ENCODE measurements at places on chromosomes 3 and 15.

DNA sequence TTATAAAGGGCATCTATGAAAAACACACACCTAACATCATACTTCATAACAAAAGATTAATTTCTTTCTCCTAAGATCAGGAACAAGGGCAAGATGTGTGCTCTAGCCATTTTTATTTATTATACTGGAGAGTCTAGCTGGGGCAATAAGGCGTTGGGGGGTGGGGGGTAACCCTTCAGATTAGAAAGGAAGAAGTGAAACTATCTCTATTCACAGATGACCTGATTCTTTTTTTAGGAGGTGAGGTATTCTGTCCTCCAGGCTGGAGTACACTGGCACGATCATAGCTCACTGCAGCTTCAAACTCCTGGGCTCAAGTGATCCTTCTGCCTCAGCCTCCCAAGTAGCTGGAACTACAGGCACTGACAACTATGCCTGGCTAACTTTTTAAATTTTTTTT, 89.5 kb upstream of the MANF start:
- DNase-seq = no peak

DNA sequence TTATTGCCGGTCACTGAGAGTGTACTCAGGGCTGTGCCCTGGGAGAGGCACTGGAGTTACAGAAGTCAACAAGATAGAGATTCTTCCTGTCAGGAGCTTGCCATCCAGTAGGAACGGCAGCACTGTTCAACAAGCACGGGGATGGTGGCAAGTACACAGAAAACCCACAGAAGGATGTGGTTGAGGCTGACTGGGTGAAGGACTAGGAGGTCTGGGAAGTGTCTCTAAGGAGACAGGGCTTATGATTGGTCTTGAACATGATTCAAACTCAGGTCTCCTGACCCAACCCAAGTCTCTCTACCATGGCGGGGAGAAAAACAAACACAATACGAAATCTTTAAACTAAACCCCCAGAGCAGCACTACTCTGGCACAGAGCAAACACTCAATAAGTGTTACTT, 37.6 kb downstream of the ERICH6 start:
- DNase-seq = no peak

DNA sequence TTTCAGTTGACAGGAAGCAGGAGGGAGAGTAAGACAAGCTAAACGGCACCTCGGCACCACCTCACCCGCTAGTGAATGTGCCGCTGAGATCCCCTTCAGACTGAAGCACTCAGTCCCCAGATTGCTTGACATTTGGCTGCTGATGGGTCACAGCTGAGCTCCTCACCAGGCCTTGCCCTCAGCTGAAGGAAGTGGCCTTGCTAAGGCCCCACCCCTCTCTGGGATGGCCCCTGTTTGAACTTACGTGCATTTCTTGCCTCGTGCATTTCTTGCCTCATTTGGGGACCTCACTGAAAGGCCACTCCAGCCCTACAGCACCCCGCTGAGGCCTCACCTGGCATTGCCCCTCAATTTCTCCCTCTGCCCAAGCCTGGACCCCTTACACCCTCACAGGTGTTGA, 39.8 kb downstream of the EOGT start:
- no peak for DNase-seq

DNA sequence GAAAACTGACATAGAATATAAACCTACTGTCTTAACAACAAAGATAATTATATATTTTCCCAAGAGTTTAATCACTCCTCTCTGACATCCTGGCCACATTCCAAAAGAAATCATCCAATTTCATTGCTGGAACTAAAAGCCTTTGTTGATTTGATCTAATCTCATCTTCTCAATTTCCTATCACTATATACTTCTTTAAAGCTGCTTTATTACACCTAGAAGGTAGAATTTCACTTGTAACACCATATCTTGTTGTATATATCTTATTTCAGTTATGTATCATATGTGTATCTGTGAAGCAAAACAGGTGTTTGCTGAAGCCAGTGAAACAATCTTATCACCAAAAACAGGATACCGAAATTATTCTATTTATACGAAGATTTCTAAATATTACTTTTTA, 740.2 kb downstream of the ROBO1 start:
- no peak for DNase-seq

DNA sequence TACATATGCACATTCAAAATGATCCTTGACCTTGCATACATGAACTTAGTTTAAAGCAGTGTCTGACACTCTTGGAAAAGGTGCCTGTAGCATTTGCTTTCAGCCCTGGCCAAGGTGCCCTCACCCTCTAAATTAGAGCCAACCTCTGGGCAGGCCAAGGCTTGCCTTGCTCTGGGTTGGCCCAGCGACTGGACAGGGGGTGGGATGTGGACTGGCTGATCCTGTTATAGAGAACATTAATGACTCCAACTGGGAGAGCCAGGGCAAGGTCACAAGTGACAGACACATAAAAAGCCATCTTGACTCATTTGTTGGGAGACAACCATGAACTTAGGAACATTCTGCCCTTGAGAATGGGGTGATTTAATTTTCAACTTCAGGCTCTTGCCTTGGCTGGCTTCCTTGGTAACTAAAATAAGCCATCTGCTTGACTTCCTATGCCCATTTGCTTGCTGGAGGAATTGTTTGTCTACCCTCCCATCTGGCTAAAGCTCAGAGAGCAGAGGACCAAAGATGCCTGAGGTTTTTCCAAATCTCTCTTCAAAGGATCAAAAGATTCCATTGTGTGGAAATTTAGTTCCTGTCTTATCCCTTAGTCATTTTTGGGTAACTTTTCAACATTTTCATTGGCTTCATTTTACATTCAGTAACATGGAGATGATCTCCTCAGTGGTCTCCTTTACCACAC, 403.7 kb downstream of the SOX2 start:
- no peak for DNase-seq

DNA sequence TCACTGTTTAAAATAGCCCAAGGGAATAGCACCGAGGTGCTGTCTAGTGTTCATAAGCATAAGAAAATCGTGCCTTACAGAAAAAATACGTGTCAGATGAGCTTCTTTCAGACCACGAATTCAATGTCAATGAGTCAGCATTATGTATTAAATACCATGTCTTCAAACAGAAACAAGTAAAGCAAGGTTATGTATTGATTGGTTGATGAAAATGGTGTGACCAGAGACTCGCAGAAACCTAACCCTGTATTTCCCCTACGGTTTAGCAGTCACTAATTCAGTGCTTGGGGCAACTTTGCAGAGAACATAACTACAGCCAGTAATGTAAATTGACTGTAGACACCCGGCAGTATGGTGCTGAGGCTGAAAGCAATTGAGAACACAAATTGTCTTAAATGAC, 307.7 kb downstream of the IL5RA start:
- no peak for DNase-seq

DNA sequence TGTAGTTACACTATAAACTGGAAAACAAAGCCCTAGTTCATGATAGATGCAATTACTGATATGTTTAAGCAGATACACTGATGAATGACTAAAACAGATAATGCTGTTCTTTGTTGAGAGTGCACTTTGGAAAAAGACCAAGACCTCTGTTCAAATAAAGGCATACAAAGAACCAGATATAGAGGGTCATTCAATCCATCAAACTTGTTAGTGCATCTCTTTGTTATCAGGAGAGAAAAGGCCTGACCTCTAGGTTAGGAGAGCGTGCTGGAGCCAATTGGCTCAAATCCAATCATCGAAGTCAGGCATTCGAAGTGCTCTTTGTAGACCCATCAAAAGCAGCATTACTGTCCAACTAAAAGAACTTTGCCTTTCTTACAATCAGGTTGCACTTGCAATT, 124.2 kb downstream of the TFG start:
- DNase-seq = no peak

DNA sequence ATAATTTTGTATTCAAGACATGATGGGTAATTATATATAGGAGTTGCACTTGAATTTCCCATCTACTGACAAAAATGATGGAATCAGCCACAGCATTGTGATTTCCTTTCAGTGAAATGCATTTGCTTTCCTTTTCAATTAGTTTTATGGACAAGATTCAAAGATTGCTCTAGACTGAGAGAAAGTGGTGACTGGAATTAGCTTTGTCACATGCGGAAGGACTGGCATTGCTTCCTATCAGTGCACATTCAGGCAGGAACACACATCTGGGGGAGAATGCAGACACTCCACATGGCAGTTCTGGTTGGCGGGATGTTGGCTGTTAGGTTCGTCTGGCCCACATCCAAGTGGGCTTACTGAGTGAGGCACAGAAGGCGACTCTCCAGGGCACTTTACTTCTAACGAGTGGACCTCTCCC, 399.3 kb upstream of the RGMA start:
- no peak for DNase-seq

- no peak for DNase-seq
Measured at GRCh38 chr3:76107935-76108570, 322.7 kb upstream of the ZNF717 start.

- DNase-seq = no peak
Measured at GRCh38 chr3:145857956-145858355, 303.0 kb downstream of the PLOD2 start.

- peak; percentile 94 for DNase-seq
Measured at GRCh38 chr3:138186803-138187295, 252 bp upstream of the ARMC8 start.

GRCh38 chr3:53553200-53553599, 58.8 kb downstream of the CACNA1D start:
- no peak for DNase-seq

DNA sequence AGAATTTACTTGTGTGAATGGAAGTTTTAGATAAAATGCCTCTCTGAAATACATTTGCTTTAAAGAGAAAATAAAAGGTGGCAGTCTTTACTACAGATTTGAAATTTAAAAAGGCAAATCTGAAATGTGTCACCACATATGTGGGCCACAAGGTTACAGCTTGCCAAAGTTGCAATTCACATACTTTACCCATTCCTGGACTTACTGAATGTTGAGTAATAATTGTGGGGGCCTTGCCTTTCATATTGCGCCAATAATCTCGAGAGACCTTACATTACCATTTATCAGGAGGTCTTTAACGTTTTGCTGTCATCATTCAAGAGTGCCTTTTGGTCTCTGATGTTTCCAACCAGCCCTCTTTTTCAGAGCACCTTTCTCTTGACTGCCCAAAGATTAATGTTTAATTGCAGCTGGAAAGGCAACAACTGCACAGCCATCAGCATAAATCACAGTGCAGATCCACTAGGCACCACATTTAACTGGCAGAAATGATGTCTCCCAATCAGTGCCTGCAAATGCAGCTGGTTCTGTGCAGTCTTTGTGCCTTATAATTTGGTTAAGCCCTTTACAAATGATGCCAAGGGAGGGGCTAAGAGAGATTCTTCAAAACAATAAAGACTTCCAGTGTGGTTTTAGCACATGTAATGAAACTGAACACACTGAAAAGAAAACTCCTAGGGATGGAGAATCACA, 206.8 kb downstream of the MAGI1 start:
- no peak for DNase-seq

GRCh38 chr3:67593761-67594234, 60.6 kb downstream of the SUCLG2 start:
- no peak for DNase-seq

DNA sequence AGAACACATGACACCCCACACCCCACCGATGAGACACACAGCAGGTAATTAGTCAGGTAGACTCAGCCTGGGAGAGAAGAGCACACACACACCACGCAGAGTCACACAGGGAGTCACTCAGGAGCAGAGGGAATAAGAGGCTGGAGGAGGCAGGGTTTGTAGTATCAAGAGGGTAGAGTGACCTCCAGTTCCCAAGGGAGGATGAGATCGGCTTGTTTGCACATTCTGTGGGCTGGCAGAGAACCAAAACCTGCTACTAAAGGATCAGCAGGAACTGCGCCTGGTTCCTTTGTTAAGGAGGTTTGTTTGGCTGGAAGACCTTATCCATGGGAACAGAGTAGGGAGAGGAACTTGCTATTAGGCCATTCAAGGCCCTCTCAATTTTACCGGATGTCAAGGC, 281.4 kb upstream of the SLCO3A1 start:
- DNase-seq = no peak

DNA sequence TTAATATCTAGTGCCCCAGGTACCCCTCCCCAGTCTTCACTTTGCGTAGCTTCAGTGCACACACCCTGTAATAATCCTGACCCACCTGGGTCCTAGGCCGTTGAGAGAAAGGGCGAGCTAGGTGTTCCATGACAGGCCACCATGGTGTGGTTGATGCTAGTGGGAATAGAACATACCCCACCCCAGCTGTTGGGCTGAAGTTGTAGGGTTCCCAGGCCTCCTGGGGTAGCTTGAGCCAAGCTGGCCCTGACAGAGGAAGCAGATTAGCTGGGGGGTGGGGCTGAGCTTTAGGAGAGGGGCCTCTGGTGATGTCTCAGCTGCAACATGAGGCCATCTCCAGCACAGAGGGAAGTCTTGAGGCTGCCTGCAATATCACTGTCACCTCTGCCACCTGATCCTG, 40.5 kb downstream of the RAB11A start:
- no peak for DNase-seq

- no peak for DNase-seq
Measured at GRCh38 chr15:48962662-48963523, 826 bp downstream of the SHC4 start.

- DNase-seq = no peak
Measured at GRCh38 chr3:155032918-155033317, 47.2 kb upstream of the MME start.

DNA sequence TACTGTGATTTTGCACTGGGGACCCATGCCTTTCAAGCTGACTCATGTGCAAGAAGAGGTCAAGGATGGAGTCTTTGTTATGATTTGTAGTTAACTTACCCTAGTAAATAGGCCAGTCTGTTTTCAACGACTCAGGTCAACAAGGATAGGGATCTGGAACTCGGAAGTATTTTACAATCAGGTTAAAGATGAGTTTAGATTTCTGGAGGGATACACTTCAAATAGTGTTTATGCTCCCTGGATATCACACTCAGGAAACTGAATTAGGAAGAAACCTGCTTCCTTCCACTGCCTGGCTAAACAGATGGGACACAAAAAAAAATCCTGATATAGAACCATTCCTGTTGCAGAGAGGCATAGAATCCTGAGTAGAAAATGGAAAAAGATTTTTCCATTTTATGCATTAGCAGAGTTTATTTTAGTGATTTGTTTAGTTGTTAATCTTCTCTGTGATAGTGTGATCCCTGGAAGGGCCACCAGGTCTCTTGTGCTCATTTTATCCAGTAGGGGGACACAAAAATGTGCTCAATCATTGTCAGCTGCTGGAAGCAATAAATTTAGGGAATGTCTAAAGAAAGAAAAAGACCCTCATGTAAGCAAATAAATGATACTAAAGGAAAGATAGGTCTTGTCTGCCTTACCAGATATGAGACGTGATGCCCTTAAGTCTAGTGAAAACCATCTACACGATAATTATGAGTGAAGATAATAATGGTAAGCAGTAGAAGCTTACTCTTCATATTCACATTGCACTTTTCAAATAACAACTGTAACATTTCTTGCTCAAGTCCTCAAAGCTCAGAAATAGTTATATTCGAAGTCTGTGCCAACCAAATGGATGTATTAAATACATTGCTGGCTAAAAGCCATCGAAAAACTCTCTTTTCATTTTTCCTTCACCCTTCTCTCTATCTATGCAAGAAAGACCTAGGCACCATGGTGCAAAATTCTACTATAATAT, 452.1 kb upstream of the KCNMB2 start:
- DNase-seq = no peak

All from transverse colon (tissue), 4 donors.